Activated T-helper 1 cell treated with anti-CD3 and anti-CD28 coated beads, Interleukin-12 subunit alpha, Interleukin-12 subunit beta, Interleukin-2, Interleukin-4 antibody, amounts not matched to agents 30 ng/mL and 10 ng/mL and 1 ng/mL, durations not matched to agents 14 hours and 24 hours and 36 hours (primary cell): ENCODE measurements at places on chromosomes 2 and 18.

- DNase-seq, result no peak
These were observed 78.2 kb downstream of the PTGR3 start for GRCh38 chr18:75130591-75131328.

GRCh38 chr2:77839102-77839501, 316.9 kb upstream of the LRRTM4 start:
- no peak for DNase-seq

DNA sequence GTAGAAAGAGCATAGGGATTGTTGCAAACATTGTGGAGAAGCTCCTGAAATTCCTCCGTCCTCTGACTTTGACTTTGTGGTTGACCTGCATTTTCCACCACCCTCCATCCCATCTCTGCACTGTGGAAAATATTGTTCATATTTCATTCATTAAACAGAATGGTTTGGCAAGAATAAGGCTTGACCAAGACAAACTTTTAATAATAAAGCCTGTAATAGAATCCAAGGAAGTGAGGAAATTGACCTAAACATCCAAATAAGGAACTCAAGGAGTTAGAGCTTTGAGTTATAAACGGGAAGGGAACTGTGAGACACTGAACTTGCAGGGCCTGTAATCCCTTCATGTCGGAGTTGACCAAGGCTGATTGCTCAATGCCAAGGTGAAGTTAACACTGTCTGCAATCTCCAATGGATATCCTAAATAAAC, 115.2 kb downstream of the GFPT1 start:
- no peak for DNase-seq

GRCh38 chr18:65439188-65439587, 311.6 kb upstream of the CDH7 start:
- no peak for DNase-seq

- no peak for DNase-seq
These were observed 64.5 kb downstream of the ROCK1 start for GRCh38 chr18:21047126-21047525.
